H4 (cell line): ENCODE measurements at places on chromosomes 13 and 19.

DNA sequence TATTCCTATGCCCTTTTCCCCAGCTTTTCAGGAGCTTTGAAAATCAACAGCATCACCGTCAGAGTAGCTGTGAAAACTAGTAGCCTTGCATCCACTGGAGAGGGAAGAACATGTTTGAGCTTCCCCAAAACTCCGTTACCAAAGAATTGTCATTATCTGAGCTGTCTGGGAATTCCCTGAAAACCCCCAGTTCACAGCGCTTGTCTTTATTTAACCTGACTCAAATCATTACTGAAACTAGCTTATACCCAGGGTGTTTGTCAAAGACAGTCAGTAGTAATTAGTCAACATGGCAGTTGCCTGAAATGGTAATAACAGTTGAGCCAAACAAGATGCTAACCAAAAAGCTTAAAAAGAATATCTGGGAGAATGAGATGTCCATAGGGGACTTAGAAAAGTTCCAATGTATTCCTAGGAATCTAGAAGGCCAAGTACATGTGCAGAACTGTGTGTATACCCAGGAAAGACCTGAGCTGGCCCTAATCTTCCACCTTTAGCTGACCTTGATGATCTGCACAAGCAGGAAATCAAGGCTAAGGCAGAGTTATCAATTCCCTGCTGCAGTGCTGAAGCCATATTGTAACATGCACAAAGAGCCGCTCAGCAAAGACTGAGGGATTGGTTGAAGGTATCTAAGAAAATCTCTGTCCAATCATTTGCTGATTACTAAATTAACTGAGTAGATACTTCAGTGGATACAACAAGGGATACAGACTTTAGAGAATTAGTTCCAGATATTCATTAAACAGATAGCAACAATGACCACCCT, 130.8 kb downstream of the KL start:
- no peak for DNase-seq

- DNase-seq: no peak
Measured at GRCh38 chr13:41658057-41658661, 200.8 kb downstream of the RGCC start.

DNA sequence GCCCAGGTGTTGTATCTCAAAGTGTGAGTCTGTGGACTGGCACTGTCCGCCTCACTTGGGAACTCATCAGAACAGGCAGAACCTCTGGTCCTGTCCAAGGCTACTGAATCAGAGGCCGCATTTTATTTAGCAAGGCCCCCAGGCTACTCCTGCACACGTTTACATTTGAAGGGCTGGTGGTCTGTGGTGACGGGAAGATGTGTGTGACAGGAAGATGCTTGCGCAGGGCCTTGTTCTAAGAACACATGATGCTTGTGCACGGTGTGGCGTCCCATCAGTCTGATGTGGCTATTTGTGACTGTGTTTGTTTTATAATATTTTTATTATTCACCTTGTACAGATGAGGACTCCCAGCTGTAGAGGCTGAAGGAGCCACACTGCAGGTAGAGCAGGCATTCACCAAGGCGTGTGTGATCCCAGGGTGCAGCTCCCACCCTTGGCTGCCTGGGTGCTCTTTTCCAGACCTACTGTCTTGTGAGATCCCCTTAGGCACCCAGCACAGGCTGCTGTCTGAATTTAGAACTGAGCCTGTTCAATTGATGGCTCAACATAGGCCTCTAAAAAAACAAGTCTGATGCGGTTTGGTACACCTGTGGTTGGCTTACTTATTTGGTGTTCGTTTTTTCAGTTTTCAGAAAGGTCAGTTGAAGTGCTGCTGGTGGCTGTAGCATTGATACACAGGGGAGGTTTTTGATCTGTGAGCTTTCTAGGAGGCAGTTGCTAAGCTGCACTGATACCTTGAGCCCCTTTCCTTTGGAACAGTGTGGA, 3.1 kb downstream of the SLC25A15 start:
- no peak for DNase-seq

GRCh38 chr13:98325724-98326123, 148.7 kb upstream of the RNF113B start:
- no peak for DNase-seq

GRCh38 chr19:8504919-8505318, 2.5 kb upstream of the PRAM1 start:
- DNase-seq: no peak

DNA sequence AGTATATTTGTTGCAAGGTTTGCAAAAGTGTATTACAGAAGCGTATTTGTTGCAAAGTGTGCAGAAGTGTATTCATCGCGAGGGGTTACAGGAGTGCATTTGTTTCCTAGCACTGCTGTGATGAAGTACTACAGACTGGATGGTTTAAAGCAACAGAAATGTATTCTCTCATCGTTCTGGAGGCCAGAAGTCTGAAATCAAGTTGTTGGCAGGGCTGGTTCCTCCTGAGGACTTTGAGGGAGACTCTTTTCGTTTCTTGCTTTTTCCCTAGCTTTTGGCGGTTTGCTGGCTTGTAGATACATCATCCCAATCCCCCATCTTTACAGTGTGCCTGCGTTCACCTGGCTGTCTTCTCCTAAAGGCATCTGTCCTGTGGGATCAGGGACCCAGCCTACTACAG, 127.9 kb upstream of the USP29 start:
- DNase-seq: no peak
